ENCODE measurements at places on chromosomes 3 and 15.

DNA sequence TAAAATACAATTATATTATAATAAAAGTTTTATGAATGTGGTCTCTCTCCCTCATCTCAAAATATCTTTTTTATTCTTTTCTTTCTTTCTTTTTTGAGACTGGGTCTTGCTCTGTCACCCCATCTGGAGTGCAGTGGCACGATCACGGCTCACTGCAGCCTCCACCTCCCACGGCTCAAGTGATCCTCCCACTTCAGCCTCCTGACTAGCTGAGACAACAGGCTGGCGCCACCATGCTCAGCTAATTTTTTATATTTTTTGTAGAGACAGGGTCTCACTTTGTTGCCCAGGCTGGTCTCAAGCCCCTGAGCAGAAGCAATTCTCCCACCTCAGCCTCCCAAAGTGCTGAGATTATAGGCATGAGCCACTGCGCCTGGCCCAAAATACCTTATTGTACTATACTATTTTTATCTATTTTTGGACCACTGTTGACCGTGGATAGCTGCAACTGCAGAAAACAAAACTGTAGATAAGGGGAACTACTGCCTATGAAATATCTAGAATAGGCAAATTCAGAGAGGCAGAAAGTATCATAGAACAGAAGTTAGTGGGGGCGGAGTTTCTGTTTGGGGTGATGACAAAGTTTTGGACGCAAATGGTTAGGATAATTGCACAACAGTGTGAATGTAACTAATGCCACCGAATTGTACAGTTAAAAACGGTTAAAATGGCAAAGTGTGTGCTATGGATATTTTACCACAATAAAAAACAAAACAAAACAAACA, 66.6 kb downstream of the SLC12A8 start:
- DNase-seq: no peak

DNA sequence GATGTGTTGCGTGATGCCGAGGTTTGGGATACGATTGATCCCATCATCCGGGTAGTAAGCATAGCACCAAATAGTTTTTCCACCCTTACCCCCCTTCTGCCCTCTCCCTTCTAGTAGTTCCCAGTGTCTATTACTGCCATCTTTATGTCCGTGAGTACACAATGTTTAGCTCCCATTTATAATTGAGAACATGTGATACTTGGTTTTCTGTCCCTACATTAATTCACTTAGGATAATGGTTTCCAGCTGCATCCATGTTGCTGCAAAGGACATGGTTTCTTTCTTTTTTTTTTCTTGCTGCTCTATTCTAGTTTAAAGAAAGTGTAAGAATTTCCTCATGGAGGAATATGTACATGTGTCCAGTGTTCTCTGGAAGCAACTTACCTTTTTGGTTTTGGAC, 51.8 kb downstream of the NSUN3 start:
- no peak for DNase-seq

- DNase-seq: no peak
Measured at GRCh38 chr15:64687172-64687571, 88.2 kb downstream of the RBPMS2 start.

DNA sequence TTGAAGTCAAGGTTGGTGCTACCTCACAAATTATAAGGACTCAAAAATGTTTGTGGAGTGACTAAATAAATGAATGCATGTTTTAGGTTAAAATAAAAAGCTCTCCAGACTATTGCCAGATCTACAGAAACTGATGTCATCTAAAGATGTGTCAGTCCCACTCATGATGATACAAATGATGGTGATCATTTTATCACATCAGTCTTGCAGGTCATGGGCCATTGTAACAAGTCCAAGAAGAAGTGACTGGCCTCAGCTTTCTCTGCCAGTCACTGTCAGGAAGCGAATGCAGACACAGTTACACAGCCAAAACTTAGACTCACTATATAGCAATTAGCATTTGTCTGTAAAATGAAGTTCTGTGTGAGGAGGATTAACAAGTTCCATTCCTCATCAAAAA, 18.5 kb downstream of the ATP8B4 start:
- DNase-seq: no peak

DNA sequence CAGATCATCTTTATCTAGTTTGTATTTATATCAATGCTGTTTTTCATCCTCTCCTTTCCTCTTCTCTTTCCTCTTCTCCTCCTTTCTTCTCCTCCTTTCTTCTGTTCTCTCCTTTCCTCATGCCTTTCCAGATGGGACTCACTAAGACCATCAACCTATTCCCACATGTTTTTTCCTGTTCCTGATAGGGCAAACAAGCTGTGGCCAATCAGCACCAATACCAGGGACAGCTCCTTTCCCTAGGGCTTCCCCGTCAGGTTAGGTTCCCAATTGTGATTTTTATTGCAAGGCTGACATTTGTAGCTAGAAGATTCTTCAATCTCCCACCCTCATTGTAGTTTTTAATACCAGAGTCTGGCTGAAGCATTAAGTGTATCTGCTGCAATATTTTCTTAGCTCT, 76.3 kb upstream of the COL8A1 start:
- DNase-seq: no peak

DNA sequence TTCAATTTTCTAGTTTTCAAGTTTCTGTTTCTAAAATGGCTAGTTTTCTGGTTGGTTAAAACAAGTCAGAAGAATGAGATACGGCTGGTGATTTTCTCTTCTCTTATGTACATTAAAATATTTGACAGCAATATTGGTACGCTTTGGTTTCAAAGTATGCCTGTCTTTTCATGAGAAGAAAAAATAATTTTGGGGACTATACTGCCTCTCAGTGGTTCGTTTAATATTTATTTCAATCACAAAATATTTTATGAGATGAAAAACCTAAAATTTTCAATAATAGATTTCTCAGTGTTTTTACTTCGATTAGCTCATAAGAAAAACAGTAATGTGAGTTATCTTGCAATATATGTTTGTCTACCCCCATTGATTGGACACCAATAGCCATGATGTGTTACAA, 72.8 kb upstream of the AADACL2 start:
- no peak for DNase-seq

DNA sequence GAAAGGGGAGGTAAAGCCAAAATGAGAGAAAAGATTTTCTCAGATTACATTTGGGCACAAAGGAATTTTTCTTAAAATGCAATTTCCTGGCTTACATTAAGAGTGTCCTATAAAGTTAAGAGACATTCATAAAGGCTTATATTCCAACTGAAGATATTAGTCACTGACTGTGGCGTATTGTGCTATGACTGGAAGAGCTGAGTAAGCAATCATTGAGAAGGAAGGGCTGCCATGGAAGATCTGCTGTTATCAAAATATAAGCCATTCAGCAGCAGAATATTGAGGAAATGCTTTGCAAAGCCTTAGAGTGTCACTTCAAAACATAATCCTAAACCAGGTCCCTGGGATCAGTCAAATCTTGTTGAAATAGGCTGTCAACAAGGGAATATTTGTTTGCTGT, 593.9 kb downstream of the TUSC7 start:
- no peak for DNase-seq

- no peak for DNase-seq
Measured at GRCh38 chr3:41365973-41366372, 166.7 kb downstream of the CTNNB1 start.
